ENCODE measurements at places on chromosomes 6 and 20.

DNA sequence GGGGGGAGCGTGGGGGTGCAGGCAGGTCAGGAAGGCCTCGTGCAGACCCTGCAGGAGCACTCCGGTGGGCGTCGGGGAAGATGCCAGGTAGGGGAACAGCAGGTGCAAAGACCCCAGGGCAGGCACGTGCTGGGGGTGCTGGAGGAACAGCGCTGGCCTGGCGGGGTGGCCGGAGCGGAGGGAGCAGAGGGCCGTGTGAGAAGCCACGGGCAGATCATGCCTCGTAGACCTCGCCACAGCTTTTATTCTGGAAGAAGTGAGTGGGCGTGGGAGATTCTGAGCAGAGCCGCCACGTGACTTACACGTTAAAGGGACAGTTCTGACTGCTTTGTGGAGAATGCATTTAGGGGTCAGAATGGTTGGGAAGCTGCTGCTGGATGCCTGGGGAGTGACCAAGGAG is 9.3 kb downstream of the NTSR1 start:
- DNase-seq, result no peak

DNA sequence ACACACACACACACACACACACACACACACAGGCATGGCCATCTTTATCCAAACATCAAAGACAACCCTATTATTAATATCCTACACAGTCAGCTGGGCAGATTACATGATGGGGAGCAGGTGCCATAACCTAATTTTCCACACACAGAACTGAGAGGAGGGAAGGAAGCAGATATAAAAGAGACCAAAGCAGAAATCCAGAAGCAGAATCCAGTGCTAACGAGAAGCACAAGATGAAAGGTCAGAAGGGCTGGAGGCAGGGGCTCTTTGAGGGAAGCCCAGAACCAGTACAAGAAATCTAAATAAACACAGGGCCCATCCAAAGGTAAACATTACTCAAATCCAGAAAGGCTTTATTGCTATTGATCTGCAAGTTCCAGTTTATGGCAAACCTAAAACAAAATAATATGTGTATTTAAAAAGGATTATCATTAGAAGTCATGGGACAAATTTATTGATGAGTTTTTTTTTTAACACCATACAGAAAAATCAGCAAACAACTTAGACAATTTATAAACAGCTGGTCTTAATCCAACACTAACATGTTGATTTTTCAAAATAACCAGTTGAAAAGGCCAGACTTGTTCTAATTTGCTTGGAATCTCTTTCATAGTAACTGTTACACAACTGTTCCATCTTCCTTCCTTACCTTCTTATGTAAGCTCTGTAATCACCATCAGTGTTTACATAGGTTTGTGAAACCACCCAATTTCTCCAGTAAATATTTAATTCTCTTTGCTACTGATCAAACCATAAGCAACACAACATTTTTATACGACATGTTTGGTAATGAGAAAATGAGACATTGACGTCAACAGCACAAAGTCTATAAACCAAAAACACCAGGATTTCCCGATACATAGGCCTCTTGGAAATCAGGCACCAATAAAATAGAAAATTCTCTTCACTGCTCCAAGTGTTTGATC is 34.2 kb downstream of the SLC23A2 start:
- no peak for DNase-seq

- DNase-seq, result peak; percentile 21
Observed at GRCh38 chr6:1615151-1615852, 5.6 kb downstream of the FOXC1 start.

DNA sequence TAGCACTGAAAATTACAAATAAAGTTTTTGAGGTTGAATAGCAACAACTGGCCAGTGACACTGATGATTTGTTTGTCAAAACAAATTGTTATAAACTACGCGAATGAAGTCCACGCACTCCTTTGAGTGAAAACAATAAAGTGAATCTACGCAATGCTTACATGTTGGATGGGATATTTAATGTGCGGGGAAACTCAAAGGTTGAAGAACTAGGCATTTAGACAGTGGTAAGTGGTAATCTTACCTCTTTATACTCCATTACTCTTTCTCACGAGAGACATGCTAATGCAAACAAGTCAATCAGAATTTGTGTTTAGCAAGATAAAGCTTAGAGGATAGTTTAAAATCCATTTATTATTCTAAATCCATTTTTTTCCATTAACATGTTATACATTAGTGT is 606.4 kb downstream of the KHDRBS2 start:
- DNase-seq, result no peak

Measured in GM20000 (cell line).